ENCODE measurements at places on chromosomes 11 and 22. TPM values are rescaled to one million over a fixed set of nuclear protein-coding genes. Genes with fewer than 3 reads are reported as not detected.

The OR52I1 gene
- total RNA-seq, result not detected

The DRD4 gene
- 1.7 TPM for total RNA-seq

The SCN2B gene
- total RNA-seq, result not detected

DNA sequence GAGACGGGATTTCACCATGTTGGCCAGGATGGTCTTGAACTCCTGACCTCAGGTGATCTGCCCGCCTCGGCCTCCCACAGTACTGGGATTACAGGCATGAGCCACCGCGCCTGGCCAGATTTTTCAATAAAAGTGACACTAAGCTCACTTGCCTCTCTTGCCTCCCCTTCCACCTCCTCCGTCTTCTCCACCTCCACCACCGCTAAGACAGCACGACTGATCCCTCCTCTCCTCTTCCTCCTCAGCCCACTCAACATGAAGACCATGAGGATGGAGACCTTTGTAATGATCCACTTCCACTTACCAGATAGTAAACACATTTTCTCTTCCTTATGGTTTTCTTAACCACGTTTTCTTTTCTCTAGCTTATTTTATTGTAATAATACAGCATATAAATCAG is 14.2 kb downstream of the CERK start:
- H3K27ac ChIP-seq, result no peak overlapping the region
- no peaks in the 10 kb centered on the region for H3K27me3 ChIP-seq
- no peak overlapping the region for H3K4me3 ChIP-seq
- peaks cover 13% of the 10 kb centered on the region for H3K4me1 ChIP-seq
- DNase-seq, result no peak
- peaks cover 18% of the 10 kb centered on the region for H3K36me3 ChIP-seq

DNA sequence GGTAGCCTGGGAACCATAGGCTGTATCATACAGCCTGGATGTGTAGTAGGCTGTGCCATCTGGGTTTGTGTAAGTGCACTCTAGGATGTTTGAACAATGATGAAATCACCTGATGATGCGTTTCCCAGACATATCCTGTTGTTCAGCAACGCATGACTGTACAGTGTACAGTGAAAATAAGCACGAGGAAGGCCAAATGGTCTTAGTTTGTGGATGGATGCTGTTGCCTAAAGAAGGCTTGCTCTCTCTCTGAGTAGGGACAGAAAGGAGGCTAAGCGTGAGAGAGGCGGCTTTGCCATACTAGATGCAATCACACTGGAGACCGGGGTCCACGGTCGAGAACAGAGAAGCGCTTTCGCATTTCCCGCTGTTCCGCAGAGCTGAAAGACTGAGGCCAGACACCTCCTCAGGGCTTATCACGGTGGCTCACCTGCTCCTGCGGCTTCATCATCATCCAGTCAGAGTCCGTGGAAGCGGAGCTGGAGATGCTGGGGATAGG is 27.6 kb upstream of the APLP2 start:
- no peak overlapping the region for H3K4me3 ChIP-seq
- DNase-seq, result no peak
- H3K27ac ChIP-seq, result no peak overlapping the region
- no peaks in the 10 kb centered on the region for H3K4me1 ChIP-seq
- H3K36me3 ChIP-seq, result no peaks in the 10 kb centered on the region
